IPS DF 19.7 (cell line): ENCODE measurements at places on chromosomes 16 and 17.

- DNase-seq = no peak
Observed at GRCh38 chr17:36085765-36086164, 4.2 kb downstream of the CCL3 start.

- no peak for DNase-seq
Observed at GRCh38 chr16:4800290-4801041, 2.0 kb downstream of the ROGDI start.

DNA sequence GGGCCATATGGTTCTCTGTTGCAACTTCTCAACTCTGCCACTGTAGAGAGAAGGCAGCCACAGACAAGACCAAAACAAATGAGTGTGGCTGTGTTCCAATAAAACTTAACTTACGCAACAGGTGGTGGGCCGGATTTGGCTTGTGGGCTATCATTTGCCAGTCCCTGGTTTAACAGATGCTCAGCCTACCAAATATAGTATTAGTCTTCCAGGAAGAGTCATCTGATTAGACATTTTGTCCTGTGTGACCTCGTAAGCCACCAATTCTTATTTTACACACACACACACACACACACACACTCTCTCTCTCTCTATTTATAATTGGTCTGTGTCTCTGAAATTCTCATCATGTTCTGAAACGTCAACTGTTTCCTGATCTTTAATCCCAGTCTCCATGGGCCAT is 245.9 kb downstream of the XYLT1 start:
- no peak for DNase-seq

DNA sequence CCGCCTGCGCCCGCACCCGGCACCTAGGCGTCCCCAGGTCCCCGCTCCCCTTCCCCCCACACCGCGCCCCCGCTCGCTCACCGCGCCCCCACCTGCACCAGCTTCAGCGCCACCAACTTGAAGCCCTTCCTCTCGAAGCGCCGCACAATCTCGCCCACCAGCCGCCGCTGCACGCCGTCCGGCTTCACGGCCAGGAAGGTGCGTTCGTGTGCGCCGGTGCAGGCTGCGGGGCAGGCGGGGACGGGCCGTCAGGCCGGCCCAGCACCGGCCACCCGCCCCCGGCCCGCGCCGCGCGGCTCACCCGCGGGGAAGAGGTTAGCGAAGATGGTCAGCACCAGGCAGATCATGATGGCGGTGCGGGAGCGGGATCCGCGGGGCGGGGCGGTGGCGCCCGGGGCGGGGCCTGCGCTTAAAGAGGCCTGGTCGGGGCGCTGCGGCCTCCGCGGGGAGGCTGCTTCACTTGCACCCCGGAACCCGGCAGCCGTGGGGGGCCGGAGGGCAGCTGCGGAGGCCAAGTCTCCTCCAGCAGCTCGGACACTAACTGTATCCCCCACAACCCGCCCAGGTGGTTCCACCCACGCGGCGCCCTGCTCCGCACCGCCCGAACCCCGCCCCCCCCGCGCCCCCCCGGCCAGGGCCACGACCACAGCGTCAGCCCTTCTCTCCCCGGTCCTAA is at the start of gene NME3:
TSS of gene NME3 (minus strand) at position 356 of the 676 bp plus-strand sequence. CDS start at position 347, 9 bp downstream.
- no peak for DNase-seq

GRCh38 chr16:85800321-85800669 is 800 bp downstream of the COX4I1 start:
- DNase-seq = no peak

DNA sequence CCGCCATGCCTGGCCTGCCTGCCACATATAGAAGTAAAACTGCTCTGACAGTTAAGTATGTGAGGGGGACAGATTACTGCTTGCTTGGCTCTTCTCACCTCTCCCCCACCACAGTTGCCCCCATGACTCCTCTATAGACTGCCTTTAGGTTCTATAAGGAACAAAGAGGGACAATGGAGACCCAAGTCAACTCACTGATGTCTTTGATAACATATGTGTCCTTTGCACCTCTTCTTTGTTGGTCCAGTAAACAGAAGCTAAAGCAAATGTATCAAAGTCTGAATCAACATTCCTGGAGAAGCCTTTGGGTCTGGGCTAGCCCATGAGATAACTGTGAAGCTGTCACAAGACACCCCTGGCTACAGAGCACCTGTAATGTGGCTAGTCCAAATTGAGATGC is 27.1 kb downstream of the NUDT7 start:
- no peak for DNase-seq

DNA sequence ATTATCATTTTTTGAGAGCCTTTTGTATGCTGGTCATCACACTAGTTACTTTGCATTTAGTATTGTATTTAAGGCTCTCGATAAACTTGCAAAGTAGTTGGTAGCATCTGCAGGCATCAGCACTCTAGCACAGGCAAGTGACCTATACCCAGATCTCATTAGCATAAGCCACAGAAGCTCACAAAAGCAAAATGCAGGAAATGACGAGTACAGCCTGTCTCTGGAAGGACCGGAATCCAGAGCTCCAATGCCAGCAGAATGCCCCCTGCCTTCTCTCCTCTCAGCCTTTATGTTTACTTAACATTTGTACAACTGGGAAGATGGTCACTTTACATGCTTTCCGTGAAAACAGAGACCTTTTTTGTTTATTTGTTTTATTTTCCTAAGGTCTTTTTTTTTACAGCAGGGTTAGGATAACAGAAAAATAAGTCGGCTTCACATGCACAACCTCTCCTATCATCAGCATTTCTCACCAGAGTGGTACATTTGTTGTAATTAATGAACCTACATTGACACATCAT is 45.4 kb upstream of the MYOCD start:
- DNase-seq = no peak

GRCh38 chr16:89685916-89686315 is 573 bp upstream of the CDK10 start:
- no peak for DNase-seq

- no peak for DNase-seq
Observed at GRCh38 chr17:77834170-77835115, 124.1 kb upstream of the TNRC6C start.

DNA sequence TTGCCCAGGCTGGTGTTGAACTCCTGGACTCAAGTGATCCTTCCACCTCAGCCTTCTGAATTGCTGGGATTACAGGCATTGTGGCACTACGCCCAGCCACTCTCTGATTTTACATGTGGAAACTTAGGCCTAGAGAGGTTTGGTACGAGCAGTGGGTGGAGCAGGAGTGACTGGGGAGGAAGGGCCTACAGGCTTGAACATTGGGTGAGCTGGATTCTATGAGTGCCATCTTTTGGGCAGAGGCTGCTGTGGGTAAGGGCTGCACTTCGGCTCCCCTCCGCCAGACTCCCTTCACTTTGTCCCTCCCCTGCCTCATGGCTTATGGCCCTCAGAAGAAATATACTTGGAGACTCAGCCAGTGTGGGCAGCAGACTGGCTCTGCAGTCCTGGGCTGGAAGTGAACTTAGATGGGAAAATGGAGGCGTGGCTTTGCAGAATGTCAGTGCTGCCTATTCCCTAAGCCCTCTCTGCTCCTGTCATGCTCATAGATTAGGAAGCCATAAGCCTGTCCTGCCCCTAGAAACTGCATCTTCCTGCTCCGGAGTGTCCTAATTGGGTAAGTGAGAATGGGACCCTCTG is 9.5 kb upstream of the MRC2 start:
- DNase-seq = no peak

DNA sequence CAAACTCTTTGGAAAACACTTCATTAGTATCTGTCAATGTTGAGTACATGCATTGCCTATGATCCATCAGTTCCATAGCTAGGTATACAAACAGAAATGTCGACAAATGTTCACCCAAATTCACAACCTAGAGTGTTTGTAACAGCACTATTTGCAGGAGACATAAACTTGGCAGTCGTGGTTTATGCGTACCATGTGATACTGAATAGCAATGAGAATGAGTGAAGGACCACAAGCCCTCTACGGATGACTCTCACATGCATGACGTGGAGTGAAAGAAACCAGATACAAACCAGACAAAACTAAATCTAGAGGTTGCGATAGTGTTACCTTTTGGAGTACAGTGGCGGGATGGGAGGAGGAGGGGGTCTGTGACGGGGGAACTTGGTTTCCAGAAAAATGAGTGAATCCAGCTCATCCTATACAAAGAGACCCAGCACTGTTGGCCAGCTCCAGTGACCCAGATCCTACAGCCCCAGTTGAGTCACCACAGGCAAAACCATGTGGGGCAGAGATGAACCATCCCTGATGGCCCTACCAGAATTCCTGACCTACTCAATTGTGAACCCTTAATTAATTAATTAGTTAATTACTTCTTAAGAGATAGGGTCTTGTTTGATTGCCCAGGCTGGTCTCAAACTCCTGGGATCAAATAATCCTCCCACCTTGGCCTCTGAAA is 15.9 kb upstream of the ULK2 start:
- DNase-seq = no peak

DNA sequence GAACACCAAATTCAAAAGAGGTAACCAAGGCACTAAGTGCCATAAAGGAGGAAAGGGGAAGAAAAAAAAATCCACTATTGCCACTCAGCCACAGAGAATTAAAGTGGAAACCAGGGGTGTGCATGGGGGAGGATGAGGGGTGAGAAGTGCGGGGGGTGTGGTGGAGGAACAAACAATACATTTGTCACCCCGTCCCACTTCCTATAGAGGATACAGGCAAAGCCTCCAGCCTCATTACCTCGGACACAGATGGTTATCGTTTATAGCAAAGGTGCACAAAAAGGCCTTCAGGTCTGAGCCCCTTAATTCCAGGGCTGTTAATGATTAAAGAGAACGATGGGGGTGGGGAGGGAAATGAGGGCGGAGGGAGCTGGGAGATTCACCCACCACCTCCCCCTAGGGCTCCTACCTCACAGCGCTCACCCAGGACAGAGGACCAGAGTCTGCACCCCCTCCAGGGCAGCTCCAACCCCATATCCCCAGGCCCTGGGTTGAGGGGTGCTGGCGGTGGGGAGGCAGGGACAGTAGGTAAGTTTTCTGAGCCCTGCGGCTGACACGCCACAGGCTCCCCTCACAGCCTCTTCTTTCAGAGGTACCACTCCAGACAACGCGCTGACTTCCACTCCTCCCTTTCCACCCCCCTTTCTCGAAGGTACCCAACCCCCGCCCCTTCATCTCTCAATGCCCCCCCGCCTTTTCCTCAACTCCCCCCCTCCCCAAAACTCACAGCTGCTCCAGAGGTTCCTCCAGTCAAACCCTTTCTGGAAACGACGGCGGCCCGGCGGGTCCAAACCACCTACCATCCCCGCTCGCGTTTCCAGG is 470 bp downstream of the DCUN1D3 start:
- DNase-seq = no peak

DNA sequence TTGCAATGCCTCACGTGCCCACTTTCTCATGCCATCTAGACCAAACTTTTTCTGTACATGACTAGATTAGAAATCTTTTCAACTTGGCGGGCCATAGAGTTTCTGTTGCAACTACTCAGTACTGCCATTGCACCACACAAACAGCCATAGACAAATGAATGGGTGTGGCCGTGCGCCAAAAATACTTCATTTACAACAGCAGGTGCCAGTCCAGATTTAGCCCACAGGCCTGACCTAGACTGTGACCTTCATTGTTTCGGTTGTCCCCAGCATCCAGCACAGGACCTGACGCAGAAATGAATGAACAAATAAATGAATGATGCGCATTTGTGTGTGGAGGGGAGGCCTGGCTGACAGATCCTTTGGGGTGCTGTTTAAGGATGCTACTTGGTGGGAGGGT is 14.3 kb upstream of the PDK2 start:
- DNase-seq = no peak

DNA sequence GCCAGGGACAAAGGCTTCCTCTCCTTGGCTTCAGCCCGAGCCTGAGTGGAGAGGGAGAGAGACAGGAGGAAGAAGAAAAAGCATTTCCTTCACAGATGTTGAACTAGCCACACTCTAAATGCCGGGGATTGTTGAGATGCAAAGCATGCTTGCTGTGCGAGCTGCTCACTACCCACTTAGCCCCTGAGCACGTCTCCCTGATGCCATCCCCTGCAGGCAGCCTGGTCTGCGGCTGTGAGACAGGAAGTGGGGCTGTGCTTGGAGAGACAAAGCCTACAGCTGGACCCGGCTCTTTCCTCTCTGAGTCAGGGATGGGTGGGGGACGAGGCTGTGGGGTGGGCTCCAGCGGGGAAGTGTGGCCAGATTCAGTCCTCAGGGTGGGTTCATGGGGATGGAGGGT is 13.7 kb downstream of the WNT9B start:
- DNase-seq = no peak
